ENCODE measurements at places on chromosomes 11 and 22. TPM values are rescaled to one million over a fixed set of nuclear protein-coding genes. Genes with fewer than 3 reads are reported as not detected.

Gene SCN3B
- total RNA-seq = 3.2 TPM

DNA sequence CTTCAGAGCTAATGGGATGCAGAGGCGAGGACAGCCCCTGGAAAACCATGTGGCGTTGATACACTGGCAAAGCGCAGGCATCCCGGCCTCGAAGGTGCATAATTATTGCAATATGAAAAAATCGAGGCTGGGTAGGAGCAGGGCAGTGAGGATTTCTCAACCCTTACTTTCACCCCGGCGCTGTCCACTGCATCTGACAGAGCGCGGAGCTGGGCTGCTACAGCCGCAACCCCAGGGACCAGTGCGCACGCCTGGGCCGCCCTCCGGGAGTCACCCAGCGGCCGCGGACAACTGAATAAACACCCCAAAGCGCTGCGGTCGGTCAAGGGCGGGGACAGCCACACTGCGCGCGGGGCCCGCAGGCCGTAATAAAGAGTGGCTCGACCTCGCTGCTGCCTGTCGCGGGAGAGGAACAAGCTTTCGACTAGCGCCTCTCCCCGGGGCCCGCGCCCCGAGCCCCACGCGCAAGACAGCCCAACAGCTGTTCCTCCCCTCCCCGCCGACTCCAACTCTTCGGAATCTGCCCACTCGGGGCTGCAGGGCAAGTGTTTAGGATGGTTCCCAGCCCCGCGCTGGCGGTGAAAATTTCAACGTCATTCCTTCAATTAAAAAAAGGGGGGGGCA, 3.6 kb upstream of the WT1 start:
- no peak for DNase-seq

DNA sequence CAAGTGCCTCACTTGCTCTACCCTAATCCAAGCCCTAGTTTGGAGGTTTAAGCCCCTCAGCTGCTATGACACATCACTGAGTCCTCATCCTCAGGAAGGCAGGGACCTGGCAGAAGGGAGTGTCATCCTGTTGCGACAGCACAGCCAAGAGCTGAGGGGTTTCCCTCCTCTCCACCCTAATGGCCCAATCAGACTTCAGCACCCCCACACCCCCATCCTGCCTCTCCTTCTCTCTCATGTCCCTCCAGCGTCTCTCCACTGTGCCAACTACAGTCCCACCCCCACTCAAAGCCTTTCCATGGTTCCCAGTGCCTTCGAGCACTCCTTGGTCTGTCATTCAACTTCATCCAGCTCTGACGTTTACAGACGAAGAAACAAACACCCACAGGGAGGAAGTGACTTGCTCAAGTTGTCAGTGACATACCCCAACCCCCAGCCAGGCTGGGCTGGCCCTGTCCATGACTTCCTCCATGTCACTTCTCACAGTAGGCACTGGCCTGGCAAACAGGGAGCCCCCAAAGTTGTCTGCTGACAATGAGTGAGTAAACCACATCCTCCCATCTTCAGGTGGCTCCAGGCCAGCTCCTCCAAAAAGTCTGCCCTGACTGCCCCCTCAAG, 15.6 kb downstream of the ARAP1 start:
- peak; percentile 86 for DNase-seq

Gene FXYD2
- 2.8 TPM for total RNA-seq

- no peak for DNase-seq
Measured at GRCh38 chr11:104078245-104078644, 41.8 kb downstream of the DDI1 start.

Gene TEX54
- not detected for total RNA-seq

DNA sequence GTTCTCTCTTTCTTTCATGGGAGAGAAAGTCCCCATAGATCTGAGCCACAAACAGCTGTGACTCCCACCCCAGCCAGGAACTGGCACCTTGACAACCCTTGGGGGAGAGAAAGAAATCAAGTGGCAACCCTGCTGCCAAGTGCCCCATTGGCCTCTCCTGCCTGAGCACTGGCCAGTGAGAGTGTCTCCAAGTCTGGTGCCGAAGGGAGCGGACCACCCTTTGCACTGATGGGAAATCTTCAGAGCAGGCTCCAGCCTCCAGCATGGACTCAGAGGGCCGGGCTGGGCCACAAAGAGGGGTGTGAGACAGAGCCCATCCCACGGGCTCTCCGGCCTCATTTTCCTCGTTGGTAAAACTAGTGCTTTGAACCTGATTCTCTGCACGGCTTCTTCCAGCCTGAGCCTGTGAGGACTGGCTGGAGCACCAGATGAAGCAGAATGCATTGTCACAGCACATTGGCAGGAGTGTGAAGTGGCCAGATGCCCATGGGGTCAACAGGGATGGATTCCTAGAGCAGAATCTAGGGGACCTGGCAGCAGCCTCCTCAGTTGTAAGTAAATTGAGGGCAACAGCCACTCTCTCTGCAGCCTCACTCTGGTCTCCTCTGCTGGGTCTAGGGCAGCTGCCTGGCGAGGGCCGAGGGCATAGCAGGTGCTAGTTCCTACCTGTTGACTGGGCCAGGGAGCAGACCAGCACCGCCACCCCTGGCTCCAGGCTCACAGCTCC, 81.4 kb downstream of the TRIM29 start:
- no peak for DNase-seq

DNA sequence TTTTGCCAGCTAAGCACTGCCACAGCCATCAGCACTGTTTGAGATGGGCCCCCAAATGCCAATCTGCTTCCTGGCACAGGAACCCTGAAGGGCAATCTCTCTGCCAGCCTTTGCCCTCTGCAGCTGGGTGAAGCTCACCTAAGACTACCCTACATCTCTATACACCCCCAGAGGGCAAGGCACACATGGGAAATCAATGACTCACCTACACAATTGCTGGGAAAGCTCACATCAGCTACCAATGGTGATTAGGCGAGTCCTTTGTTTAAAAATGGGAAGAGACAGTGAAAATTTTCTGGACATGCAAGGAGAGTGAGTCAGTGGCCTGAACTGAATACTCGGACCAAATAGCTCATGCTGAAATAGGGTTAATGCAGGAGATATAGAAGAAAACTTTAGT, 12.6 kb upstream of the PRDM11 start:
- no peak for DNase-seq

DNA sequence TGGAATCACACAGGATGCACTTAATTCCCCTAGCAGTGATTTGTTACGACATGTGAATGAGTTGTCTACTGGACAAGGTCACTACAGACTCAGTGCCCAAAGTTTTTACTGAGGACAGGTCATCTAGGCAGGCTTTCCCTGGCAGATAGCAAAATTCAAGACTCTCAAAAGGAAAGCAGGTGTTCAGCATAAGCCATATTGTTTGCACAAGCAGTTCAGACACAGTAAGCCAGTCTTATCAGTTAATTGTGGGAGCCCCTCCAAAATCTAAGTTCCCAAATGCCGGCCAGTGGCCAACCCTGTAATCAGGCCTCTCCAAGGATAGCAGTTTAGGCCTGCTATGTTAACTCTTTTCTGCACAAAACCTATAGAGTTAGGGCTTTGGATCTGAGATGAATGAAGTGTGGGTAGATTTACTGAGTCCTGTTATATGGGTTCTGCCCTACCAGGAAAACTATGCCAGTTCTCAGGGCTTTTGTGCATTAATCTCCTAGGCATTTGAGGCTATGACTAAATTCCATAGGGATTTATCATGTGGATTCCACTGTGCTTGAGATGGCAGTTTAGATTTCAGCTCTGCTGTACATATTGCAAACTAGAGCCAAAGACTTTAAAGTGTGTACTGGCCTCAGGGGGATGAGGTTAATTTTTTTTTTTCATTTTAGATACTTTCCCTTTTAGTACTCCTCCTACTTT, 4.8 kb upstream of the ARHGEF12 start:
- no peak for DNase-seq

DNA sequence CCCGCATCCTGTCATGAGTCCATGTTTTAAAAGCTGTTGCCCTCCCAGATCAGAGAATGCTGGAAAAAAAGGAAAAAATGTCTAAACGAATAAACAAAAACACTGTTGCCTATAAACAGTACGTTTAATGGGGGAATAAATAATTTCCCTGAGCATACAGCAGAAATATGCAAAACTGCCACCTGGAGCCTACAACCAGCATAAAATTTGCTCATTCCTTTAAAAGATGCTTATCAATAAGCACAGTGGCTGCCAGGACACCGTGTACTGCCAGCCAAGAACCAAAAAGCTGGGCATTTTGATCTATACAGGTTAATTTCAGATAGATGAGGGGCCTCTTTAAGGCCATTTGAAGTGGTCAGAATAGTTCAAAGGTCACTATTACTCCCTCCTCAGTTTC, 5.7 kb upstream of the CPT1A start:
- no peak for DNase-seq

DNA sequence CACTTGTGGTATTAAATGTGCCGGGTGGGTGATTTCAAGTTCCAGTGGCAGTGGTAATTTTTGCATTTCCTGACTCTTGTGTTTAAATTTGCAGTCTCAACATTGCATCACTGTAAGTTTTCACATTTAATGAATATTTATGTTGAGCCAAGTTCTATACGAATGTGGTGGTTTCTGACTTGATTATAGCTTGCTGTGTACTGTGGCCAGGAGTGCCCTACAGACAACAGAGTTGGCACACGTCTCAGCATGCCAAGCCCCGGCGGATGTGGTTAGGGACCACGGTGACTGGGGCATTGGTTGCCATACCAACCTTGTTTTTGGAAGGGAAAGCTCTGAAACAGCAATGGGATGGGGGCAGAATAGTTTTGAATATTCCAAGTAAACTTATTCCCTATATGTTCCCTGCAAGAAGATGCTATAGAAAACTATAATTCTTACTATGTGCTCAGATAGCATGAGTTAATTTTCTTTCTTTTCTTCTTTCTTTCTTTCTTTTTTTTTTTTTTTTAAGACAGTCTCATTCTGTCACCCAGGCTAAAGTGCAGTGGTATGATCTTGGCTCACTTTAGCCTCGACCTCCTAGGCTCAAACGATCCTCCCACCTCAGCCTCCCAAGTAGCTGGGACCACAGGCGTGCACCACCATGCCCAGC, 16.0 kb downstream of the ZNRF3 start:
- DNase-seq = no peak

Gene ANO1
- 9.0 TPM for total RNA-seq

Gene LGALS12
- 0.68 TPM for total RNA-seq

Gene OR51E1
- total RNA-seq = not detected

DNA sequence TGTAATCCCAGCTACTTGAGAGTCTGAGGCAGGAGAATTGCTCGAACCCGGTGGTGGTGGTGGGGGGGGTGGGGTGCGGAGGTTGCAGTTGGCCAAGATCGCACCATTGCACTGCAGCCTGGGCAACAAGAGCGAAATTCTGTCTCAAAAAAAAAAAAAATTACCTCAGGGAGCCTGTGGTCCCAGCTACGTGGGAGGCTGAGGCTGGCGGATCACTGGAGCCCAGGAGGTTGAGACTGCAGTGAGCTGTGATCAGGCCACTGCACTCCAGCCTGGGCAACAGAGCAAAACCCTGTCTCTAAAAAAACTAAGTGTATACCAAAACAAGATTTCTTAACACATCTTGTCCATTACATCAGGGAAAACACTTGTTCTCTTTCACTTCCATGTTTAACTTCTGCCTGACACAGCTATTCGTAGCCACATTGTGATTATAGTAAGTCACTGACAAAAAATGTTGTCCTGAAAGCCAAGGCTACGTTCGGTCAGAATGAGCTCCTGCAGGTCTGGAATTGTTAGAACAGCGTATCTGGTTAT, 1.4 kb downstream of the TMEM80 start:
- DNase-seq = peak; percentile 52

Gene C11orf42
- total RNA-seq = not detected

DNA sequence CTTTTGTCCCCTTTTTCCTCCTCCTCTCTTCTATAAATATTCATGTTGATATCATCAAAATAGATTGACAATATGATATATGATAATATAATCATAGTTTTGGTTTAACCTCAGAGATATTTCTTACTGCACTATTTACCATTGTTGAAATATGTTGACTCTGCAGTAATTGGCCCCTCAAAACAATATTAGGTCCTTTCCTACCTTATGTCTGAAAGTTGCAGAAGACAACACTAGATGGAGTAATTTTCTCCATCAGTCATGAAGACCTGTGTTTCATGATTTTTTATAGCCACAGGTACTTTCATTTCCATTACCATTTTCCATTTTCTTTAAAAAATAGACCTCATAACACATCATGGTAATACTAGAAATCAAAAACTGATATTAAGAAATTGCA, 284.4 kb downstream of the LUZP2 start:
- DNase-seq = no peak

- no peak for DNase-seq
Measured at GRCh38 chr11:122874991-122875390, 7.6 kb upstream of the JHY start.

DNA sequence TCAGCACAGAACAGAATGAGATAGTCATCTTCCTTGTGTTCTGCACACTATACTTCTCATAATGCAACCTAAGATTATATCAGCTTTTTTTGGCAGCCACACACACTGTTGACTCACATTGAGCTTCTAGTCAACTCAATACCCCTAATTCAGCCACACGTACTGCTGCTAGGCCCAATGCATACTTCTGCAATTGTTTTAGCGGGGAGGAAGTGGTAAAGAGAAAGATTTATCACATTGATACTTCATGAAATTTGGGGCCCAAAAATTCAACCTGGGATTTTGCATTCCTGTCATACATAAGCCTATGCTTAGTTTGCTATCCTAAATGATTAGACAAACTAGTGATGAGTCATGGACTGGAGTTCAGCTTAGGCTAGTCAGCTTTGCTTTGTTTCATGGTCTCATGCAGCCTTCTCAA, 8.6 kb upstream of the UPB1 start:
- no peak for DNase-seq

- DNase-seq = no peak
Measured at GRCh38 chr11:47111318-47111804, 65.3 kb downstream of the ARFGAP2 start.

All from lower lobe of right lung (tissue), 2 donors.